ENCODE measurements at places on chromosomes 13 and 19.

GRCh38 chr19:47020992-47021496 is 1.4 kb downstream of the NPAS1 start:
- peak; percentile 11 for DNase-seq

DNA sequence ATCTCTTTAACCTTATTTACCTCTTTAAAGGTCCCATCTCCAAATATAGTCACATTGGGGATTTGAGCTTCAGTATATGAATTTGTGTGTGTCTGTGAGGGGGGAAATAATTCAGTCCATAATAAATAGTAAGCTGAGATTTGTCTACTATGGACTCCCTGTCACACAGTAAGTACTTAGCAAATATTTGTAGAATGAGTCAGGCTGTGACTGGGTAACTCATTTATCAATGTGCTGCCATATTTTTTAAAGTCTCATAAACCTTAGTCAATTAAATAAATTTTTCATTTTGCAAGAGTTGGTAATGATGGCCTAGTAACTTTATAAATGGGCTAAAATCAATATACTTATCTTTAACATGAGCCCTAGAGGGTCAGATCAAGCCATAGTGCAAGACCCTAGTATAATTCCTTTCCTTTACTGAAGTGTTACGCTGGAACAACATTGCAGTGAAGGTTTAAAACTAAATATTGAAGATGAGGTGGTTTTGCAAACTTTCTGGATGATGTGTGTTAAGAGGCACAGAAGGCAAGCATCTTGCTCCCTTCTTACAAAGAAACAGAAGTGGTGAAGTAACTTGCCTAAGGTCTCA is 305.1 kb downstream of the KCNRG start:
- DNase-seq: peak; percentile 48

DNA sequence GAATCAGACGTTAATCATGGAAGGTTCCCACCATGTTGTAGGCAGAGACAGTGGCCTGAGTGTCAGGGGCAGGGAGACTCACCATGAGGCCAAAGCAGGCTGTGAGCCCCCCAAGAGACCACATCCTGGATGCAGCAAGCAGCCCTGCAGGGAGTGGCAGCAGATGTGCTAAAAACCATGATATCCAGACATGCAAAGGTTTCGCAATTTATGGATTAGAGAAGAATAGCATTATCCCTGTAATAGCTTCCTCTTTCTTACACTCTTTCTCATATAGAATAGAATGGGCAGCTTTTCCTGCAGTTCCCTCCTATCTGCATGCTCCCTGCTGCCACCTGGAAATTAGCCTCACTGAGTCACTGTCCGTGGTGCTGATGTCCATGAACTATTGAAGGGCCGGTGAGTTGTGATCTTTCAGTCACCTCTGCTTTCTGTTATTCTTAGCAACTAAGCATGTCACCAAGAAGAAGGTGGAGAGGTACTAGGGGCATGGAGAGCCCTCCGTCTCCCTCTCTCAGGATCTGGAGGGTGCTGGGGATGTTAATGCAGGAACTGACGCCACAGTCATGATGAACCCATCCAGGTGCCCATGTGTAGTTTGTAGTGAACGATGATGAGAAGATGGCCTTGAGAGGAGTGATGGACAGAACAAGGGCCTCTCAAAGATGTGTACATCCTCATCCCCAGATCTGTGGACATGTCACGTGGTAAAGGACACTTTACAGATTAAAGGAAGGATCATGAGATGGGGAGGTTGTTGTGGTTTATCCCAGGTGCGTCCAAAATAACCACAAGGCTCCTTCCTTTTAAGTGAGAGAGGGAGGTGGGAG is 9.9 kb downstream of the CEACAM4 start:
- DNase-seq: peak; percentile 35

DNA sequence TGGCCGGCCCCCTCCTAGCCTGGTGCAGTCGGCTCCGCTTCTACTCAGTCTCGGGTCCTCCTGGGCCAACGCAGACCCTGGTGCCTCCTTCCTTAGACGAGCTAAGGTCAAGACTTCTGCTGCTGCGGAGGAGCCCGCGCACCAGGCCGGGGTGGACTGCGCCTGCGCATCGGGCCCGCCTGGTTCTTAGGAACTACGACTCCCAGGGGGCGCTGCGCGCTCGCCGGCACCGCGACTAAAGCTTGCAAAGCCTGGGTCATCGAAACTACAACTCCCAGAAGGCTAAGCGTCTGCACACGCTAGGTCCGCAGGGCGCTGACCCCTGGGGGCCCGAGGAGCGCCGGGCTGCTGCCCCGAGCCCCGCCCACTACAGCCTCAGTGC is at the start of gene ZNF835:
Gene ZNF835 (minus strand): TSS at position 145 of the 382 bp plus-strand sequence. CDS start 6,559 bp downstream, outside the sequence.
- DNase-seq: peak; percentile 22

- no peak for DNase-seq
These were observed 1.3 kb upstream of the PNMA8C start for GRCh38 chr19:46429999-46430398.

GRCh38 chr19:44912854-44913253 is 1.6 kb upstream of the APOC1 start:
- peak; percentile 37 for DNase-seq

DNA sequence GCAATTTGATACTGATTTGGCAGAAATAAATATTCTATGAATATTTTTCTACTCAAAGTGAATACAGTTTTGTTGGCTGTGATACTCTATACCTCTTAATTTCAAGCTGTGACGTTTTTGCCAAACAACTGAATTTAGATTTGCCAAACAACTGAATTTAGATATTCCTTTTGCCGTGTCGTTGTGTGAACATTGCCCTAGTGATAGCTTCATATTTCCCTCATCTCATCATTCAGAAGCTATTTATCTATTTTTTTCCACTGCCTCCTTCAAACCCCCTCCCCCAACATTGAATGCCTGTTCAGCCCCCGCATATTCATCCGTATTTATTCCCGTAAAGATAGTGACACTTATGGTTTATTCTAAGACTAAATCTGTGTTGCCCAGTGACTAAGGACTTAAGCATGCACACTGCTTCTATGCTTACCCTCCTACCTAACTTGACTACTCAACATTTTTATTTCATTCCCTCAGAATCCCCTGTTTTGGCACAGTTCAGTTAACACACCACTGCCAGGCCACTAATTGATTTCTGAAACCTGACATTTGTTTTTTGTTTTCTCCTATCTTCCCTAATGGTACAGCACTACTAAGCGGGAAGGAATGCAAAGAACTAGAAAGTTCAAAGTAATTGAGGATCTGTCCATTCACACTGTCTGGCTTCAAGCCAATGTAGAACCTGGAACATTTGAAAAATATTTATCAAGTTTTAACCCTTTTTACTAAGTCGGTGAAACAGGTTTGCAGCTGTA is 2.8 kb upstream of the KLF5 start:
- DNase-seq: peak; percentile 88

DNA sequence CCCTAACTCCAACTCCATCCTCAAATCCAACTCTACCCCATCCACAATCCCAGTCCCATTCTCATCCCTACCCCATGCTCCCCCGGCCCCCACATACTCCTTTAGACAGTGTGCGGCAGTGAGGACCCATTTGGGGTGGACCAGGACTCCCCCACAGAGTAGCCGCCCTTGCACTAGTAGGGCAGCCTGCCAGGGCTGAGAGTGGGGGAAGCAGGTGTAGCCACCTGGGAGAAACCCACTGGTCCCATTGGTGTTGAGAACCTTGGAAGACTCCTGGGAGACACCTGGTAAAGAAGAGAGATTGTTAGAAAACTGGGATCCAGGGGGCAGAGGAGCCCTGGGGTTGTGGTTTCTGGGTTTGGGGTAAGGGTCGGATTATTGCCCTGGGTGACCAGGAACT is 4.6 kb downstream of the KLK13 start:
- no peak for DNase-seq

GRCh38 chr19:16737911-16738310 is 18.3 kb downstream of the NWD1 start:
- peak; percentile 33 for DNase-seq

DNA sequence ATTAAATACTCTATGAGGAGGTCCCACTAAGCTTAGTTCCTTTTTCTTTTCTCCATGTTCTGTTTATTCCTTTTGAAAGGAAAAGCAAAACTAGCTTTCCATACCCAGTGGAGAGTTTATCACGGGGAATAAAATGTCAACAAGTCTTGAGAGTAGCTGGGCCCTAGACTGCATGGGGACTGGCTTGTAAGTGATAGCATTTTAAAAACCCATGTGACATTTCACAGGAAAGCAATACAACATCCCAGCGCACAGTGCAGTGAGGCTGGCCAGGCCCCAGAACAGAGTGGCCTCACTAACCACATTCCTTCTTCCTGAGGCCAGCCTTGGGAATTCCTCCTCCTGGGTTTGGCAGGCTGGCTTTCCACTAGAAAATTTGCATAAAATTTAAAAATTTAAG is 149.8 kb downstream of the DLEU7 start:
- DNase-seq: peak; percentile 63

DNA sequence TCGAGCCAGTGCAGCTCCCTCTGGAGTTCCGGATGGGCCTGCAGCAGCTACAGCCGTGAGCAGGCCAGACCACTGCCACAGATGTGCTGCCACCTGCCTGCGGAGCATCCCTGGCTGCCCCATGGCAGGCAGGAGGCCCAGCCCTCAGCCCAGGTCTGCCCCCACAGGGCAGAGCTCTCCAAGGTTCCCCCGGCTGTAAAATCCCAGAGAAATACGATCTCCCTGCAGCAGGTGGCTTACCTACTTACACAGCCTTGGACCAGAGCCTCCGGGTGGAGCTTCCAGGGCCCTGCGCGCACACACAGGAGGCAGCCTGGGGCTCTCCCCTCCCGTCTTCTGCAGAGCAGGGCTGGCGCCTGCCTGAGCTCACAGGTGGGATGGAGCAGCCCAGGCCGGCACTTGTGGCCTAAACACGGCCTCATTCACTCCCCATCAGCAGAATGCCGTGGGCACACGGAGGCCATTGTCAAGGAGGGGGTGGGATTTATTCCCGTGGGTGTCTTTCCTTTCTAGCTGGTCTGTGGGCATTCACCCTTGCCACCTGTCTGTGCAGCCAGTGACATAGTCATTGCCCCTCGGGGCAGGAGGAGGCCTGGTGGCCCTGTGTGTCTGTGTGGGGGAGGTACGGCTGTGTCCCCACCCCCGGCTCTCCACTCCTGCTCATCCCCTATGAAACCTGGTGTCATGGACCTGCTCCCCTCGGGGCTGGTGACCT is 118.0 kb downstream of the KDM4B start:
- DNase-seq: no peak

GRCh38 chr19:45283443-45284033 is 32.5 kb downstream of the MARK4 start:
- no peak for DNase-seq

DNA sequence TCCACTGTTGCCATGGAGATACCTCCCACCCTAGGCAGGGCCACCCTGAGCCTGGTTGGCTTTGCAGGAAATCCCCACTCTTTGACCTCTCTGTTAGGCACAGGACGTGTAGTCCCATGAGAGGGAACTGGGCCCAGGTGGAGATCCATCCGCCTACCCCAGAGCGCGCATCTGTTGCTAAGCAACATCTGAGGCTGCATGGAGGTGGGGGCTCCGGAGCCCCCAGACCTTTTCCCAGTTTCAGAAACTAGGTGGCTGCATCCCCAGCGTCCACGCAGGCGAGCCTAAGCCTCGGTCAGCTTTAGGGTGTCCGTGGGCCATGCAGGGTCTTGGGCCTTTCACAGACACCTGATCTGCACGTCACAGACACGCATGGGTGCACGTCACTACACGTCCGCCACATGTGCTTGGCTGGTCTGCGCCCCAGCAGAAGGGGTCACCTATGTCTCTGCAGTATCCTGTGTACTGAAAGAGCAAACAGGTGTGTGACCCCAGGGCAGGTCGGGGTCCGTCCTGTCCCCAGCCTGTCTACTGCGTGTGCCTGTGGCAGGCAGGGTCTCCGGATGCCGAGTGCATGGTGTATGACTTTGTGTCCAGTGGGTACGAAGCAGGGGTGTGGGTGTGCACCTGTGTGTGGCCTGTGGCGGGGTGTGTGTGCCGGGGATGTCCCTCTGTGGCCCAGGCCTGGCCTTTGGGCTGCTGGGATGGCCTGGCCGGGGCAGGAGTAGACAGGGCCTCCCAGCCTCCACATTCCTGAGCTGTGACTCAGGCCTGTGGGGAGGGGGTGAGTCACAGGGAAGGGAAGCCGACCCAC is 4.1 kb upstream of the CIRBP start:
- DNase-seq: peak; percentile 85

DNA sequence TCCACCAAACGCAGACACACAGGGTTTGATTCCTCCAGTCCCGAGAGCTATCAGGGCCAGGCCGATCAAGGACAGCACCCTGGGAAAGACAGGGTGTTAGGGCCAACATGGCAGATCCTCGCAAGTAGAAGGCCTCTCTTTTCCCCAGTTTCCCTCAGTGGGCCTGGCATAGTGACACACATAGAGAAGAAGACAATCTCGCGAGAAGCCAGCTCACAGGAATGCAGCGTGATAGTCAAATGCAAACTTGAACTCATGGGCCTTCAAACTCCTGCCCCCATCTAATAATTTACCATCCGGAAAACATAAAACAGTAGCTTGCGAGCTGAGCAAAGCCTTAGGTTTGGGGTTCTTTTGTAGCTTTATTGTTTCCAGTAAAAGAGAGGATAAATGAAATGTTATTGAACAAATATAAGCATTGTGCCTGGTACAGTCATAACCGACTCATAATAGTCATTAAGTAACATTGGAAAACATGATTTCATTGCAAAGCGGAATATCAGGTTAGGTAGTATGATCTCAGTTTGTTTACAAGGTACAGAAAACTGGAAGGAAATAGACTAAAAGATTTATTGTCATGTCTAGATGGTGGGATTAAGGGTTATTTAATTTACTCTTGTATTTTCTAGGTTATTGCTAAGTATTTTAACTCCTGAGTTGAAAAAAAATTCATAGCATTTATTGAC is 30.5 kb downstream of the SLC15A1 start:
- DNase-seq: no peak

GRCh38 chr13:66462187-66462586 is 767.9 kb downstream of the PCDH9 start:
- no peak for DNase-seq

Measured in fibroblast of pulmonary artery (primary cell).